T-helper 2 cell treated with Interferon-gamma antibody and Interleukin-4, amounts not matched to agents 100 ng/mL and 5 ng/mL, for 36 hours (primary cell): ENCODE measurements at places on chromosomes 1 and 21. TPM values are rescaled to one million over a fixed set of nuclear protein-coding genes. Genes with fewer than 3 reads are reported as not detected.

The NBPF6 gene
- total RNA-seq = 0.98 TPM in 1 of 2 replicates, not detected in the other

The E2F2 gene
- 85.6 and 87.7 TPM in 2 replicates for total RNA-seq

The ZFYVE9 gene
- total RNA-seq = 1.8 and 1.9 TPM in 2 replicates

The F3 gene
- 0.23 and 0.30 TPM in 2 replicates for total RNA-seq

The SLC30A2 gene
- total RNA-seq = not detected in 2 replicates

The C1orf87 gene
- total RNA-seq = not detected in 2 replicates

The RAVER2 gene
- total RNA-seq = 0.52 and 0.70 TPM in 2 replicates

The TEDDM1 gene
- total RNA-seq = not detected in 2 replicates

The OR2L2 gene
- 0.05 and 0.11 TPM in 2 replicates for total RNA-seq
